ENCODE measurements at places on chromosomes 4 and X. TPM values are rescaled to one million over a fixed set of nuclear protein-coding genes. Genes with fewer than 3 reads are reported as not detected.

Gene NXF3
- total RNA-seq: 0.36 TPM

Gene BEX3
- total RNA-seq: 150 TPM

Gene ADH1C
- total RNA-seq: 0.59 TPM

Gene SGMS2
- 148 TPM for total RNA-seq

Gene HTN3
- not detected for total RNA-seq

Gene ZBTB49
- total RNA-seq: 5.0 TPM

Gene AKAP14
- not detected for total RNA-seq

Gene PAGE4
- not detected for total RNA-seq

Measured in osteoblast (primary cell).